ENCODE measurements at places on chromosomes 2 and 18. TPM values are rescaled to one million over a fixed set of nuclear protein-coding genes. Genes with fewer than 3 reads are reported as not detected.

DNA sequence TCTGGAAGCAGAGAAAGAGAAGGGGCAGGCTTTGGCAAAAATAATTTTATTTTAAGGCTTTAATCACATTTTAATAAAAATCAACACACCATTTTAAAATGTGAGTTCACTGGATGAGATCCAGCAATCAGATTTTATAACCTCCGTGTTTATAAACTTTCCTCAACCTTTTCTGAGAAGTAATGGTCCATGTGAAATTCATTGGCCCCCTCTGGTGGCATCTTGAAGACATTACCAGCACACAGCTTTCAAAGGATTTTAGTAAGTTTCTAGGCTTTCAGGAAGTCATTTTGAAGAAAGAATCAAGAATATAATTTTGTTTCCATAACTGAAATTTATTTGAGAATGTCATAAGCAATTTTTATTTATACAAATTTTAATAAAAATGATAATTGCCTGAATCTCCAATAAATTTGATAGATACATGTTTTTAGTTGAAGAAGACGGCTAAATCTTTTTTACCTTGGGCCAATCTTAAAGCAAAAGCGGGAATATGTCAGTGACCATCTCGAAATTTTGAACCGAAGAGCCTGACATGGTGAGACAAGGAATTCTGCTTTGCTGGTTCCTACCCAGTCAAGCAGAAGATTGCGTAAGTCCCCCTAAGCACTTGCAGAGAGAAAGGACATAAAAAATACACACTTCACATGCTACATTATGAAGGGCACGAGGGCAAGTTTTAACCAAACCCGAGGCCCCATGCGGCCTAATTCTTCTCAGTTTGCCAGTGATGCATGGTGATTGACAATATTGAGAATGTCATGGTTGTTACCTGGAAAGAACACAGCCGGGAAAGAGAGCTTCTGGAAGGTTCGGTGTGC is 128.4 kb upstream of the CBLN2 start:
- DNase-seq = no peak

- no peak for DNase-seq
These were observed 28.1 kb downstream of the CCDC68 start for GRCh38 chr18:54931152-54931551.

GRCh38 chr2:3895021-3895420 is 191.6 kb downstream of the DCDC2C start:
- no peak for DNase-seq

DNA sequence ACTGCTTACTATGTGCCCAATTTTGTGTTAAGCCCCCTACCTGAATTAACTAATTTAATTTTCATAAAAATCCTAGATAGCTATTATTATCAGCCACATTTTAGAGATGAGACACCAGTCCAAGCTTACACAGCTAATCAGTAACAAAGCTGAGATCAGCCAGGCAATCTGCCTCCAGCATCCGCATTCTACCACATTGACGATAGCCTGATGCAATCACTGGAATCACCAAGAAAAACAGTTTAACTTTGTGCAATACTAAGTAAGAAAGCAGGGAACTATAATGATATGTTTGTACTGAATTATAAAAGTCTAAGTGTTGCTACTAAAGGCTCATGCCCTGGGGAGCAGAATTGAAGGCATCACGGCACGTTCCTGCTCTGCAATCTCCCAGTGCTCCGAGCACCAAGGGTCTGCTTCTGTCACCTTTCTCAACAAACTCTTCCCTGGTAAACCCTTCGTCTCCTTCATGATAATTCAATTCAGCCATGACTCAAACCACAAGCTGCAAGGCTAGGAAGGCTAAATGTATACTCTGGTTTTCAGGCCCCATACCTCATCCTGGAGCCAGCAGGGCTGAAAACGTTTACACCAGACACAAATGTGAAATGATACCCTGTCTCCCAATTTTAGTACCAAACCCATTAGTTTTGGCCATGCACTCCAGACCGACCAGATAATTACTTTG is 19.4 kb downstream of the KANSL3 start:
- no peak for DNase-seq

The DSC2 gene
- 31.4 TPM for total RNA-seq

DNA sequence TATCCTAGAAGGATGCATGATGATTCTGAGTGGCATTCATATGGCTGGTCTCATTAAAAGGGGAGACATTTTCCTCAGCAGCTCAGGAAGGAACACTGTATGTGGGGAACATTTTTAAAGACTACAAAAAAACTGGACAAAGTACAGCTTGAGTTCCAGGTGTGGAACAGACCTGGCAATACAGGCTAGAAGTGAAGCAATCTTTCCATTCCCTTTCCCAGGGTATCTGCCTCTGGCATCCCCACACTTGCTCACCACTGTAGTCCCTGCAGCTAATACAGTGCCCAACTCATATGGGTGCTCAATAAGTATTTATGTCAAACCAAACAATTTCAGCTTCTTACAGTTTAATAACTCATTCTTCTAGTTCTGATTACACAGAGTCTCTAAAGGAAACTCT is 8.1 kb downstream of the RNF103 start:
- DNase-seq = no peak

The IHH gene
- total RNA-seq = not detected

- DNase-seq = no peak
These were observed 184.1 kb upstream of the FN1 start for GRCh38 chr2:215619989-215620388.

- DNase-seq = no peak
These were observed 88.6 kb downstream of the B3GNT2 start for GRCh38 chr2:62284471-62284870.

The ABCG5 gene
- not detected for total RNA-seq

DNA sequence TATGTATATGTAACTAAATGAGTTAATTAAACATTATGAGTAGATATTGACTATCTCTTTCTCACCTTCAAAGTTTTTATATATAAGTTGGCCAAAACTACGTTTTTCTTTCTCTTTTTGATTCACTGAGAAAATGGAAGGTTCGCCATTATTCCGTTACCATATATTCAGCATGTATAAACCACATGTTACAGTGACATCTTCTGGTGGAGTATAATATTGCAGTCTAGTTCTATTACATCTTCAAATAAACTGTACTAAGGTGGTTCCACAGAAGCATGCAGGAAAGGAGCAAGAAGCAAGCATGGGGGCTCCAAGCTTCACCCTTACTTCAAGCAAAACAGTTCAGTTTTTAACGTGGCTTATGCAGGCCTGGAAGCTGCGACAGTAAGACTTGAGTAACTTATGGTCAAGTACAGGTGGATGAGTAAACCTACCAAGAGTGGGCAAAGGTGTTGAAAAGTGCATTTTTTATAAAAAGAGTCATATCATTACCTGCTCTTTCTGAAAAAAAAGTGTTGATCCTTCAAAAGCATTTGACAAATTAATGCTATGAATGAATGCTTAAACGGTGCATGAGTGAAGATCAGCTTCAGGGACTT is 129.8 kb upstream of the RAB6C start:
- DNase-seq = no peak

GRCh38 chr2:207334624-207335371 is 169.1 kb upstream of the KLF7 start:
- DNase-seq = peak; percentile 22

The LYPD6 gene
- 1.5 TPM for total RNA-seq

DNA sequence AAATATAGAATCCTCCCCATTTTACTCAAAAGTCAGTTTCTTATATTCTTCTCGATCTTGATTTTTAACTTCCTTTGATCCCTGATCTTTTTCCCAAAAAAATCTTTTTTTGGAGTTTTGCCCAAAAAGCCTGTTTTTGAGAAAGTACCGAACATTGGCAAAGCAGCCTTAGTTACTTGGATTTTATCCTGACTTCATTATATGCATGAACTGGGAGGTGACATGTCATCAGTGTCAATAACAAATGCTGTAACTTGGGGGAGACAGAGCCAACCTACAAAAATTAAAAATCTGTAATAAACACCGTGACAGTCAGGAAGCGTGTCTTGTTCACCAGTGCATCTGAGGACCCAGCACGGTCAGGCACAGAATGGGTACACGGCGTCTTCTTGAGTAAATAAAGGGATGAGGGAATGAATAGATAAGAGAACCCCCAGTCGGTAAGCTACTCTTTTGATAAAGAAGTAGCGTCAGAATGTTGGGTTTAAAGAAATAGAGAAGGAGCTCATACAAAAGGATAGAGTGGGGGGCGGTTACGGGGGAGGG is 24.9 kb downstream of the TRAPPC12 start:
- no peak for DNase-seq

GRCh38 chr2:15944325-15945017 is 4.1 kb downstream of the MYCN start:
- no peak for DNase-seq

The OSR1 gene
- total RNA-seq = 0.42 TPM

The ZNF514 gene
- 19.1 TPM for total RNA-seq

GRCh38 chr18:9454061-9454703 is 21.1 kb upstream of the RALBP1 start:
- DNase-seq = no peak

- DNase-seq = no peak
These were observed 341.6 kb upstream of the LRP1B start for GRCh38 chr2:142472382-142472781.

The POU3F3 gene
- 0.54 TPM for total RNA-seq

GRCh38 chr2:222196159-222196558 is 102.6 kb downstream of the PAX3 start:
- DNase-seq = no peak

- no peak for DNase-seq
These were observed 324.0 kb downstream of the GALNT13 start for GRCh38 chr2:154195644-154196195.

DNA sequence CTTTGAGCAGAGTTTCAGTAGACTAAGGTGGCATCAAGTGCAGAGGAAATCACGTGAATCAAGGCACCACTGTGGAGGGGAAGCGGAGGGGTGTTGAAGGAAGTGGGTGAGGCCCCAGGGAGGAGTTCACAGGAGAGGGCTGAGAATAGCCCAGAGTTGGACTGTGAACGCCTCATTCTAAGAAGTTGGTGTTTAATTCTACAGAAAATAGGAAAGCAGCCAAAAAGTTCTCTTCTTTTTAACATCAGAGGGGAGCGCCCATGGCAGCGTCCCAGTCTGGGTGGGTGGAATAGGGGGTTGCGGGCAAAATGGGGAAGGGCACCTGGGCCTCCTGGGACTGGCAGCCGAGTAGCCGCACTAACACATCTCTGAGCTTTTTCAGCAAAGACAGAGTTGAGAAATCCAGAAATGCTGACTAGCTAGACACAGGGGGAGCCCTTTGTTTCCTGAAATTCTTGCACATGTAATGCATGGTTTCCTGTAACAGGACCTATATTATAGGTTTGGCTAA is 97.0 kb downstream of the NEB start:
- DNase-seq = no peak

The PUS10 gene
- 2.5 TPM for total RNA-seq

DNA sequence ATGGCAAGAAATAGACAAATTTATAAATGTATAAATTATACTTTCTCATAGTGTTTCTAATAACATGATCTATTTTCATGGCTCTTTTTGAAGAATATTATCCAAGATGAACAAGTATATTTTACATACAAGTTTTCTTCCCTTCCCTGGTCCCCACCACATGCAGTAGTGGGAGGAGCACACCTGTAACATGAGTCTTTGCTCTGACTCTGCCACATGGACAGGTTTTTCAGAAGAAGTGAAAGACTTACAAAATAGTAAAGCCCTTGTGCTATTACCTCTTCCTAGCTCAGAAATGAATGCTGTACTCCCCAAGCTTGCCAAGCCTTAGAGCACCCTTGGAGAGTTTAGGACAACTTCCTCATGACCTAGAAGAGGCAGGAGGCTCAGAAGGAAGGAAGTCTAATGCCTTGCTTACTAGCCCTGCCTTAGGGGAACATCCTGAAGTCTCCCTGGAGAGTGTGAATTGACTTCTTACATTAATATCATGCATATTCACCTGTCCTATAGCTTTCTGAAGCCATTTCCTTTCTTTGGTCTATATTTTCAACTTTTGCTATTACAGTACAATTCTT is 18.4 kb downstream of the MXD1 start:
- no peak for DNase-seq

GRCh38 chr2:80007777-80008503 is 296.6 kb downstream of the LRRTM1 start:
- no peak for DNase-seq

GRCh38 chr2:15169326-15170069 is 391.6 kb downstream of the NBAS start:
- no peak for DNase-seq

- DNase-seq = no peak
These were observed 150.3 kb upstream of the MMADHC start for GRCh38 chr2:149737896-149738295.

DNA sequence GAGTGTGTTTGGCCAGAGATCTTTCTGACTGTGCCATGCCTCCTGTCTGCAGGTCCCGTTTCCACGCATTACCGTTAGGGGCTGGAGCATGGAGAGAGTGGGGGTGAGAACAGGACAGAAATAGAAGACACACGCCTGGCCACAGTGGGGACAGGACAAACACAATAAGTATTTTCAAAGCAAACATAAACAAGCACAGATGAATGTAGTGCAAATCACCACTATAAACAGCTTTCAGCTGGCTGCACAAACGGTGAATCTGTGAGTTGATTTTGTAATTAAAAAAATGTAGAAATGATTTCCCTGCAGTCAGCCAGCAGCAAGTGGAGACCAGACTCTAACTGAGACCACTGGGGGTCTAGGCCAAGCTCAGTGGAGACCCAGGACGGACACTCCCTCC is 6.8 kb downstream of the KCNK3 start:
- DNase-seq = no peak

The TSPYL6 gene
- 0.27 TPM for total RNA-seq

DNA sequence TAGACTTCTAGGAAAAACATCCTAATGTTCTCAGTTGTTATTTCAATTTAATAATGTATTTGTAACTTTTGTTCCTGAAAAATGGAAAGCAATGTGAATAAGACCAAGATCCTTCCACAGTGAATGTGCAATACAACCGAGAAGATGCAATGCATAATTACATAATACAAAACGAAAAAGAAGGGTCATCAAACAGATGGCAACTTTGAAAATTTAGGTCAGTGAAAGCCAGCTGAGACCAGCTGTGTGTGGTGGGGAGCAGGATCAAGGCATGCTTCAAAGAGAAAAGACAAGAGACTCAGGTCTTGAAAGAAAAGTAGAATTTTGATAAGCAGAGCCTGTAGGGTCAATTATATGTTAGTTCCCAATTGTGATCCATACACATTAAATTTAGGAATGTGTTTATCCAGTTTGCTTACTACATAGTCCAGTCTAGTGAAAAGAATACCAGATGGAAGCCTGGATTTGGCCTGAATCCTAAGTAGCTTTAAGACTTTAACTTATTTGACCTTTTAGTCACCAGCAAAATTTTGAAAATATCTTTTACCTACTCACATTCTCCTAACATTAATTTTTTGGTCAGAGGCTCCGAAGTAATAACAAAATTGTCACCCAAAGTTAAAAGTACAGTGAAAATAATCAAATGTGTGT is 93.7 kb downstream of the COBLL1 start:
- no peak for DNase-seq
